Left kidney (tissue), 8 donors: ENCODE measurements at places on chromosomes 16 and 17. TPM values are rescaled to one million over a fixed set of nuclear protein-coding genes. Genes with fewer than 3 reads are reported as not detected.

- DNase-seq: no peak
Observed at GRCh38 chr16:68744744-68745280, 7.7 kb downstream of the CDH1 start.

The MARVELD3 gene
- 17.0 TPM for polyA plus RNA-seq

- no peak for DNase-seq
Observed at GRCh38 chr17:39231091-39231561, 5.4 kb upstream of the STAC2 start.

The CSH1 gene
- not detected for polyA plus RNA-seq

The MEOX1 gene
- 15.5 TPM for polyA plus RNA-seq

The DLG4 gene
- polyA plus RNA-seq: 36.0 TPM

- no peak for DNase-seq
Observed at GRCh38 chr17:27413315-27413714, 42.9 kb upstream of the KSR1 start.

The VTN gene
- 20.5 TPM for polyA plus RNA-seq

- no peak for DNase-seq
Observed at GRCh38 chr17:81392909-81393654, 2.2 kb upstream of the BAHCC1 start.

DNA sequence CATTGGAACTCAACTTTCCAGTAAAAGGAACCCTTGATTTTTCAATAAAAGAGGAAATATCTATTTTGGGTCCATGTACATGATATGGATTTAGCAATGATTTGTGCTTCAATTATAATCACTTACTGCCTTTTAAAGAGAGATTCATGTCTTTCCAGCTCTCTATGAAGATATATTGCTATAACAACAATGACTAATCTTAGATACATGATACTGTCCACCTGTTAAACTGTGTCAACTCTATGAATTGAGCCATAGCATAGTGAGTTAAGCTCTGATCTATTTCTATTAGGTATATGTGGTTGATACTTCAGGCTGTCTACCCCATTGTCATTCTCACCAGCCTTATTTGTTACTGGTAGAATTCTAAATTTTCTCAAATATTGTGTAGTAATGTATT is 15.0 kb upstream of the MPHOSPH6 start:
- DNase-seq: no peak

DNA sequence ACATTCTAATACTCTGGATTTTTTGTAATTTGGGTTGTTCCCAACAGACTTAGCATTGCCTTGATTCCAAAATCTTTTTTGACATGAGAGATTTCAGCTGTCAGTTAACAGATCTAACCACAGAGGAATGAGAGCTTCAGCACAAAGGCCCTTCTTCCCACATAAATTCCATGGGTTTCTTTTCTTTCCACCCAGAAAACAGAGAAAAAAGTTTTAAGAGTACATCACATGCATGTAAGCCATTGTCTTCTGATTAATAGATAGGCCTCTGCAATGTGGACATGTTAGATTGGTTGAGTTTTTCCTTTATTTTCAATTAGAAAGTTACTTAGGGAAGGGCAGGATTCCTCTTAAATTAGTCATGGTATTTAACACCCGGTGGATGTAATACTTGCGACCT is 939 bp downstream of the MYH8 start:
- no peak for DNase-seq
